ENCODE measurements at places on chromosomes 5 and 9. TPM values are rescaled to one million over a fixed set of nuclear protein-coding genes. Genes with fewer than 3 reads are reported as not detected.

Gene SPATA31D4
- not detected for total RNA-seq

- H3K27ac ChIP-seq = peak overlapping the region; percentile 87
- H3K27me3 ChIP-seq = no peaks in the 10 kb centered on the region
- DNase-seq = no peak
- peaks cover 12% of the 10 kb centered on the region for H3K4me1 ChIP-seq
- H3K4me3 ChIP-seq = peak overlapping the region; percentile 70
- H3K36me3 ChIP-seq = no peaks in the 10 kb centered on the region
Measured at GRCh38 chr5:146203872-146204192, 427 bp downstream of the RBM27 start.

GRCh38 chr5:112390327-112390726, 28.8 kb downstream of the EPB41L4A start:
- H3K4me3 ChIP-seq = no peak overlapping the region
- no peak overlapping the region for H3K27ac ChIP-seq
- no peak for DNase-seq
- H3K4me1 ChIP-seq = no peaks in the 10 kb centered on the region

- DNase-seq = no peak
- no peak overlapping the region for H3K4me3 ChIP-seq
- H3K27ac ChIP-seq = no peak overlapping the region
- H3K27me3 ChIP-seq = no peaks in the 10 kb centered on the region
- no peaks in the 10 kb centered on the region for H3K36me3 ChIP-seq
Measured at GRCh38 chr5:11946317-11946716, 42.1 kb upstream of the CTNND2 start.

GRCh38 chr5:93476251-93476742, 104.7 kb downstream of the NR2F1-AS1 start:
- no peaks in the 10 kb centered on the region for H3K4me1 ChIP-seq
- H3K27ac ChIP-seq = no peak overlapping the region
- H3K4me3 ChIP-seq = no peak overlapping the region
- H3K36me3 ChIP-seq = no peaks in the 10 kb centered on the region
- no peak for DNase-seq

Gene SPINK4
- 7.8 TPM for total RNA-seq

DNA sequence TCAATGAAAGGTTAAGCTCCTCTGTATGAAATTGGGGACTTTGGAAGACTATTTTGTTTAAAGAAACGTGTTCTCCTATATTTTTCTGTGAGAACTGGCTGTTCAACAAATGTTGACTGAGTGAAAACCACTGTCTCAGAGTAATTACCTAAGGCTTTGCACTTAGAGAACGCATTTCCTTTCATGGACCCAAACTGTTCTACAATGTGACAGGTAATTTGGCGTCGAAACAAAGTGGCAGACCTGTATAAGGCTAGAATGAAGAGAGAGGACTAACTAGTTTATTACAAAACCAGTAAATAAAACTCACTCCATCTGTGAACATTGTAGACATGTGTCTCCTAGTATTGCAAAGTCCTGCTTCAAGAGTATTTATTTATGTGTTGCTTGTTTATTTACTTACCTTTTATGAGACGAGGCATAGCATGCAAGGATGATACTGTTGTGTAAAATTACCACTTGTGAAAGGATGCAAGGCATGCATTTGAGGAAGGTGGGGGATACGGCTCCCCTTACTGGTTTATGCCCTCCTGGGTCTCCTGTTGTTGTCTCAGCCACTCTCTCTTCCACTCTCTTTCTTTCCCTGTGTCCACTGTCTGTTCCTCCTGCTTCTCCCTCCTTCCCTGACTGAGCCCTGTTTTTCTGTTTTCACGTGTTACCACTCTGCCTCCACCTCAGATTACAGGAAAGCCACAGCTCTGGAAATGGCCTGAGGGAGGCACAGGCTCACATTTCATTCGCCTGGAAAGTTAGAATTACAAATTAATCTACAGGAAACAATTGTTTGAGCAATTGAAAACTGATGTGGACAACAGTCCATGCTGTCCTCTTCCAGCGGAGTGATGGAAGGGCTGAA, 444.0 kb upstream of the ZNF608 start:
- no peaks in the 10 kb centered on the region for H3K27me3 ChIP-seq
- H3K4me1 ChIP-seq = peaks cover 27% of the 10 kb centered on the region
- H3K36me3 ChIP-seq = no peaks in the 10 kb centered on the region
- no peak overlapping the region for H3K4me3 ChIP-seq

Gene LCN12
- 11.4 TPM for total RNA-seq

- H3K4me1 ChIP-seq = peaks cover 8% of the 10 kb centered on the region
- no peaks in the 10 kb centered on the region for H3K27me3 ChIP-seq
- H3K27ac ChIP-seq = no peak overlapping the region
- DNase-seq = no peak
Measured at GRCh38 chr9:71643330-71643729, 125.0 kb downstream of the CEMIP2 start.

DNA sequence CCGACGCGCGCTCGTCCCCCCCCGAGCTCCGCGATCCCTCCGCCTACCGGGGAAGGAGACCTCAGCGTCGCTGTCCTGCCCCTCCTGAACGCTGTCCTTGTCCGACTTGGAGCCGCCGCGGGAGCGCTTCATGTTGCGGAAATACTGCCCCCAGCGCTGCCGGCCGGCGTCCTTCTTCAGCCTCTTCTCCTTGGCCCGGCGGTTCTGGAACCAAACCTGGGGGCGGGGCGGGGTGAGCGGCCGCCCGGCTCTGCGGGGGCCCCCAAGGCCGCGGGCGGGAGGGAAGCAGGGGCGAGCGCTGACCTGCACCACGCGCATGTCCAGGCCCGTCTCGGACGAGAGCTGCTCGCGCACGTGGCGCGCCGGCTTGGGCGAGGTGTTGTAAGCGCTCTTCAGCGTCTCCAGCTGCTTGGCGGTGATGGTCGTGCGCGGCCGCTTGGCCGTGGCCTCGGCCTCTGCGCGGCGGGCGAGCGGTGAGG, 6.3 kb downstream of the LHX3 start:
- no peak overlapping the region for H3K4me3 ChIP-seq
- peak; percentile 34 for DNase-seq
- peaks cover 100% of the 10 kb centered on the region for H3K27me3 ChIP-seq
- H3K4me1 ChIP-seq = peaks cover 5% of the 10 kb centered on the region
- no peaks in the 10 kb centered on the region for H3K36me3 ChIP-seq

Measured in cardiac muscle cell (in vitro differentiated cells and primary cell).